ENCODE measurements at places on chromosomes 12 and 14.
A peak's percentile ranks its signal among the peaks of the same experiment; 100 is the strongest.

GRCh38 chr12:131389054-131390013, 321.6 kb upstream of the SFSWAP start:
- no peak for DNase-seq

- no peak for DNase-seq
These were observed 47.9 kb downstream of the GALC start for GRCh38 chr14:87944987-87945604.

GRCh38 chr14:102485693-102486512, 23.7 kb downstream of the ANKRD9 start:
- no peak for DNase-seq

- no peak for DNase-seq
These were observed 485.6 kb downstream of the FLRT2 start for GRCh38 chr14:86015511-86015910.

DNA sequence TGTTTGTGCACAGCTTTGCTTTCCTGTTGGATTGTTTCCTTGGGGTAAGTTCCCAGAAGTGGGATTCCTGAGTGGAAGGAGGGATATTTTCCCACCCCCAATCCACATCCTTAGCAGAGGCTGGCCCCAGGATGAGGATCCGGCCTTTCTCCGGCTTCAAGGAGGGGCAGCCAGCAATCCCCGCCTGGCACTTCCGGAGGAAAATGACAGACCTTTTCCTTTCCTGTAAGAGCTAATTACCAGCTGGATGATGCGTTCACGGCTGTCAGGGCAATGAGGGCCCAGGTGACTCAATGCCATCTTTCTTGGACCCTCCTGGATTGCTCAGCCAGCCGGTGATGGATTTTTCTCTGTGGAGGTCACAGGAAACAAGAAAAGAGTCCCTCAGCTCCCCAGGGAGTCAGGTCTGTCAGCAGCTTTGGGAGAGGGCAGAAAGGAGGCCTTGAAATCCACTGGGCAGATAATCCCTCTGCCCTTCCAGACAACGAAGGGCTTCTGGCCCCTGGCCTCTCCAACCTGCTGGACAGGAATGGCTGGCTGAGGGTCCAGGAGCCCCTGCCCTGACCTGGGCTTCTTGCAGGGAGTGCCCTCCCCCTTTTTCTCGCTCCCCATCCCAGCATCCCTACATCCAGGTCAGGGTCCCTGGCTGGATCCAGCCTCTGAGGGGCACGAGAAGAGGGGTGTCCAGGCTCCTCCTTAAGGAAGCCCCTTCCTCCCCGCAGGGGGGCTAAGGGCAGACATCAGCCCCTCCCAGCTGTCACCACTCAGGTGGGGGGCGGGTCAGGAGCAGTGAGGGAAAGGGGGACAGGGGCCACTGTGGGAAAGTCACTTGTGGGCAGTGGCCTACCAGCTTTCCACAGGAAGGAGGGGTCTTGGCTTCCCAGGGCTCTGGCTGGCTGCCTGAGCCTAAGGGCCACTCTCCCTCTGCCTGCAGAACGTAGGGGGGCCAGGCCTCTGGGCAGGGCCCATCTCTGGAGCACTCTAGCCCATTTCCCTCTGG, 16.1 kb upstream of the CCDC85C start:
- peak; percentile 74 for DNase-seq

DNA sequence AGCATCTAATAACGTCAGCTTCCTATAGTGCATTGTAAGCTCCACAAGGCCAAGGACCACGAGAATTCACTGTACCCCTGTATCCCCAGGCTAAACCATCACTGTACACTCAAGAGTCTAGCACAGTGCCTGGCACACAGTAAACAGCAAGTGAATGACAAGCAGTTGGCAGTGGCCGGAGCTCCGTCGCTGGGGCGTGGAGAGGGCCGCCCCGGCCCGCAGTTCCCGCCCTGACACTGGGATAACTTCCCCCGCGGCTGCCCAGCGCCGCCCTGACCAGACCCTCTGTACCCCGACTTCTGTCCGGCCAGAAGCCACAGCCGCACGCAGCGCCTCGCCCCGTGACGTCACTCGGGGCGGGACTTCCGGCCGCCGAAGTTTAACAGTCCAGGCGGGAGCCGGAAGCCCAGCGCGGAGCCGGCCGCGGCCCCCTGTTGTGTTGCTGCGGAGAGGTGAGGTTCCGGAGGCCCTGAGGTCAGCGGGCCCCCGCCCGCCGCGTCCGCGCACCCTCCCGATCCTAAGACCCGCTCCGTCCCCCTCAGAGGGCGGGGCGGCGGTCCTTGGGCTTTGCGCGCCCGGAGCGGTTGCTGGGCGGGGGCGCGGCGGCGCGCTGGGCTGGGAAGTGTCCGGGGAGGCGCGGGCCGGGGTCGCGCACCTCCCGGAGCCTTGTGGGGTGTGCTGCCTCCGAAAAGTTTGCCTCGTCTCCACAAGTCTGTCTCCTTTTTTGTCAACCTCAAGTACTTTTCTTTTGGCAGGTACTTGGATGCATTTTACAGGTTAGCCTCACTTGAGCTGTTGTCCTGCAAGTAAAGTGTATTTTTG, at the start of gene NEDD1:
Gene NEDD1 (plus strand): TSS at position 409 of the 822 bp plus-strand sequence. CDS start 2,503 bp downstream, outside the sequence.
- peak; percentile 91 for DNase-seq

DNA sequence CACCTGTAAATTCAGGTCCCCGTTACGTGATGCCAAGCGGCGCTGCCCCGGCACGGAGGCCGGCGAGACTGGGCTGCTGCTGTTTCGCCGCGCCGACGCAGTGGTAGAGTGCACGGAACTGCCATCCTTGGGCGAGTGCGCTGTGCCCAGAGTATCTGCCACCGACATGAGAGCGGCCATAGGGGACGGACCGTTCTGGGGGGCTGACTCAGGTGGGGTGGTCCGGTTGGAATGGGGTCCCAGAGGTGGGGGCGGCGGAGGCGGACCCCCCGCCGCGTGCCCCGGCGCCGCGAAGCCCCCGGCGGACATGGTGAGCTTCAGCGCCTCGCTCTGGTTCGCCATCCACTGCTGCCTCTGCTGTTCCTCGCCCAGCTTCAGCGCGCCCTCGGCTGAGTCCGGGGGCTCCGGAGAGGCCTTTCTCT, 2.8 kb downstream of the IRF2BPL start:
- DNase-seq, result no peak
